ENCODE measurements at places on chromosomes 11 and 22.
A peak's percentile ranks its signal among the peaks of the same experiment; 100 is the strongest.

GRCh38 chr11:125514336-125515101 lies 18.5 kb upstream of the FEZ1 start:
- no peak for DNase-seq

DNA sequence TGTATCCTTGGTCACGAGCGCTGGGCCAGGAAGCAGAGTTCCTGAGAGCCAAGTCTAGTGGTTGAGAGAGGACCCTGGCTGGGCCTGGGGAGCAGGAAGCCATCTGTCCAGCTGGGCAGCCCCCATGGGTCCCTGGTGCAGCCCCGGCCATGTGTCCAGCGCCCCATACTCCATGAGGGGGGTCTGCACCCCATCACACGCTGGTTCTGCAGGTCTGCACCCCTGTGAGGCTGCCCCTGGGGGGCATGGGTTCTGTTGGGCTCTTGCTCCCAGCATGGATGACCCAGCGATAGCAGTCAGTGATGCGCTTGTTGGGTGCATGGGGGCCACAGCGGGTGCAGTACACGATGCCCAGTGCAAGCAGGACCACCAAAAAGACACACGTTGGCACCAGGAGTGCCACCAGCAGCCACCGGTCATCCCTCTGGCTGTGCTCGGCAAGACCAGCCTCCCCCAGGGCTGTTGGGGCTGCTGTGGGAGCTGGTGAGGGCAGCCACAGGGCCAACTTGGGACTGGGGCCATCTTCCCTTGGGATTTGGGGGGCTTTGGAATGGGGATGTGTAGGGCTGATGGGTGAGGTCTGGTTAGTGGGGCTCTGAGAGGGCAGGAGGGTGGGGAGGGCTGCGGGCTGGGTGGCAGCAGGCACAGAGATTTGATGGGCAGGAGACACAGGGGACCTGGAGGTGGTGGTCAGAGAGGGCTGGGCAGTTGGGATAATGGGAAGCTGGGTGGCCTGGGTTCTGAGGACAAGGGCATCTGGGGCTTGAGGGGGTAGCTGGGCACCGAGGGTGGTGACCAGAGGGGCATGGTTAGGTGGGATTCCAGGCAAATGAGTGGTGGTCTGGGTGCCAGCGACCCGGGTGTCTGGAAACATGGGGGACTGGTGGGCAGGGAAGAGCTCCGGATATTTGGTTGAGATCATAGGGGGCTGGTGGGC lies 2.0 kb downstream of the CD248 start:
- no peak for DNase-seq

DNA sequence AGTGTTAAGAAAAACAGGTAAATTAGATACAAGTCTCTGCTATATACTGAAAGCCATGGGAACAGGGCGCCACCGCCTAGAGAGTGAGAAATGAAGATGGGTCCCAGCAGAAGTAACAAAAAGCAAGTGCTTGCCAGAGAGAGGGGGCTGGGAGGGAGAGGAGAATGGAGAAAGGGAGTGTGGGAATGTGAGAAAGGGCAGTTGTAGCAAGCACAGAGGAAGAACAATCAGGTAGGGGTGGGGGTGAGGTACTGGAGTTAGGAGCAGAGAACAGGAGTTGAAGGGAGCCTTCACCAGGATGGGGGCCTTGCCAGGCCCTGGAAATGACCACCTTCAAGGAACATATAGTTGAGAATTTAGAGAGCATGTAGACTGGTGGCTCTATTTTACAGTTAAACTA lies 66.8 kb downstream of the TCF20 start:
- no peak for DNase-seq

DNA sequence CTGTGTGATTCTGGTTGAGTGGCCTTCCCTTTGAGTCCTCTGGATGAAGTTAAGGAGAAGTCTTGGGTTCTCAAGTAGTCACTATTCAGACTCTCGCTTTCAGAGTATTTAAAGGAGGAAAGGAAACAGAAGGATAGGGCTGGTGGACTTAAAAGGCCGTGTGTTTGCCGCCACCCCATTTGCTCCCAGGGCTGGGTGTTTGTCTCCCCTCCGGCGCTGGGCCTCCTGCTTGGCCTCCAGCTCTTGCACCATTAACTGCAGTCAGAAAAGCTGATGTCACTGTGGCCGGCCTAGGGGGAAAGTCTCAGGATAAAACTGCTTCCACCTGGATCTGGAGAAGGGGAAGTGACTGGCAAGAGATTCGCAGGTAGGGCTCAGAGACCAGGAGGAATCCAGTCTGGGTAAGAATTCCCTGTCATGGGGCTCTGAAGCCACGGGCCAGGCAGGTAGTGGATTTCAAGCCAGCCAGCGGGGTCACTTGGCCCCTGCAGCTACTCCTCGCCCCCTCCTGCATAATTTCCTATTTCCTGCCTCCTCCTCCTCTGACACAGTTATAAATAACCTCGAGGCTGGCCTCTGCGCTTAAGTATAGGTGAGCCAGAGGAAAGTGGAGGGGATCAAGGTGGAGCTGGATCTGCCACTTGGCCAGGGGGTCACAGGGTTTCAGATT lies 17.1 kb downstream of the TIMP3 start:
- DNase-seq, result no peak

GRCh38 chr11:124278261-124278660 lies 22.1 kb downstream of the OR8G5 start:
- no peak for DNase-seq

- DNase-seq, result peak; percentile 40
These were observed 29.5 kb upstream of the WNT7B start for GRCh38 chr22:46006379-46007002.

- DNase-seq, result no peak
These were observed 99.8 kb downstream of the ZBTB16 start for GRCh38 chr11:114159320-114159719.

DNA sequence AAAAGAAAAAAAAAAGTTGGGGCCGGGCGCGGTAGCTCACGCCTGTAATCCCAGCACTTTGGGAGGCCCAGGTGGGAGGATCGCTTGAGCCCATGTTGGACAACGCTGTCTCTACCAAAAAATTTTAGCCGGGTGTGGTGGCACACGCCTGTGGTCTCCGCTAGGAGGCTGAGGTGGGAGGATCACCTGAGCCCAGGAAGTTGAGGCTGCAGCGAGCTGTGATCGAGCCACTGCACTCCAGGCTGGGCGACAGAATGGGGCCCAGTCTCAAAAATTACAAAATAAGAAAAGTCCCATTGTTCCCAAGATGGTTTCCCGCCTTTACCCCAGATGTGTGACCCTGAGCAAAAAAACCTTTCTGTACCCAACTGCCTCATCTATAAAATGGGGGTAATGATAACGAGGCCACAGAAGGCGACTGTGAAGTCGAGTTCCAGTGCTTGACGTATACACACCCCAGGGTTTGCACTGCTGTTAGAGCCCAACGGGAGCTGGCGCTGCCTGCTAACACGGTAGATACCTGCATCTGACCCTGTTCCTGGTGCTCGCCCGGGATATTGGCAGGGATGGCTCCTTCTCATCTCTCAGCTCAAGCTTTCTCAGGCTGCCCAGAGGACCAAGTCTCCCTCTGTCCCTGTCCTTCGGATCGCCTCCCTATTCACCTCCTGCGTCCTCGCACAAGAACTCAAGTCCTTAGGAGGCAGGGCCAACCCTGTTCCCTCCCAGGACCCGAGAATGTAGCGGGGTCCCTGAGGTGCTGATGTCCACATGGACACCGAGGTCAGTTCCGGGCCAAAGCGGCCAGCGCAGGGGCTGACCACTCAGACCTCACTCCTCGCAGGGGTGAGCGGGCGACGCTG lies 1.1 kb upstream of the RPLP2 start:
- no peak for DNase-seq

- no peak for DNase-seq
These were observed 93.8 kb downstream of the BCR start for GRCh38 chr22:23274146-23274526.

DNA sequence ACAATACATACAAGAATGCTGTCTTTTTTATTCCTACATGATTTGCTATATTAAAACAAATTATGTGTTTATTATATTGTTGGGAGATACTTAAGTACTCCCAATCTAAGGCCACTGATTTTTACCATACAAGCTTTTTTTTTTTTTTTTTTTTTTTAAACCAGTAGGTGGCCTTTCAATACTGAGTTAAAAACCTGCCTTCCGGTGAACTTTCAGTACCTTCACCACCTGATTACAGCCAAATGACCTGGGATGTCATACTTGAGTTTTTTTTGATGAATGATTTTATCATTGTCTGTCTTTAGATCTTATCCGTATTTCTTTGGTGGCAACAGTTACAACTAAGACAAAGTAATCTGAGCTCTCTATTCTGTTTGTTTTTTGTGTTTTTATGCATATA lies 94.0 kb upstream of the FOLH1 start:
- no peak for DNase-seq

DNA sequence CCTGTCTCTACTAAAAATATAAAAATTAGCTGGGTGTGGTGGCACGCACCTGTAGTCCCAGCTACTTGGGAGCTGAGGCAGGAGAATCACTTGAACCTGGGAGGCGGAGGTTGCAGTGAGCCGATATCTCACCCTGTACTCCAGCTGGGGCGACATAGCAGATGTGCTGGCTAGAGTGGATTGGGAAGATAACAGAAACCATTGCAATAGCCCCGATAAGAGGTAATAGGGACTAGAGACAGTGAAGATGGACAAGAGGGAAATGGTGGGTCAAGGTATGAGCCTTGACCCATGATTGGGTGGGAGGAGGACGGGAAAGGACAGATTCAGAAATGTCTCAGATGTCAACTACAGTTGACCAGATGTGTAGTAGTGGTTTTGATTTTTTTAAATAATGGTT lies 6.1 kb downstream of the SWAP70 start:
- DNase-seq, result no peak

Measured in NCI-H510A treated with DMSO at 0.1 percent for 48 hours (cell line).